AG09319 (cell line): ENCODE measurements at places on chromosomes 7 and 10.

GRCh38 chr7:23100697-23101096 is 4.9 kb upstream of the KLHL7 start:
- DNase-seq: no peak

- DNase-seq: no peak
These were observed 359.9 kb downstream of the GLRX3 start for GRCh38 chr10:130495891-130496636.

- no peak for DNase-seq
These were observed 102.4 kb downstream of the MDFIC start for GRCh38 chr7:115024276-115024675.

DNA sequence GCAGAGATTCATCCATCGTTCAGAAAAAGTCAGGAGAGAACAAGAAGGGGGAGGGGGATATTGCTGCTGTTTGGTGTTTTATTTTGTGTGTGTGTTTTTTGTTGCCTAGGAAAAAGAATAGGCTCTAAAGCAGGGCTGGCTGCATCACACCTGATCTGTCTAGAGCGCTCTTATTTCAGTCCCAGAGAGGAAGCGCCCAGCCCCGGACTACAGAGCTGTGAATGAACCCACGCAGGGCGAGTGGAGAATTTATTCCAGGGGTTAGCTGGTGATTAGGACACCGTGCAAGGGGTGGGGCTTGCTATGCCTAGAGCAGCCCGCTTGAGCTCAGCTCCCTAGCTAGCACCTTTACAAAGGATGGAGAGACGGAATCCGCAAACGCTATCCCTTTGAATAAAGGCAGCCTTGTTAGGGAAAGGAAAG is 621 bp upstream of the FAM13C start:
- no peak for DNase-seq

GRCh38 chr10:73874267-73875138 is at the start of gene CAMK2G:
Gene CAMK2G (minus strand): TSS chr10:73874555. CDS start chr10:73874461, 94 bp downstream.
- DNase-seq: peak; percentile 61

DNA sequence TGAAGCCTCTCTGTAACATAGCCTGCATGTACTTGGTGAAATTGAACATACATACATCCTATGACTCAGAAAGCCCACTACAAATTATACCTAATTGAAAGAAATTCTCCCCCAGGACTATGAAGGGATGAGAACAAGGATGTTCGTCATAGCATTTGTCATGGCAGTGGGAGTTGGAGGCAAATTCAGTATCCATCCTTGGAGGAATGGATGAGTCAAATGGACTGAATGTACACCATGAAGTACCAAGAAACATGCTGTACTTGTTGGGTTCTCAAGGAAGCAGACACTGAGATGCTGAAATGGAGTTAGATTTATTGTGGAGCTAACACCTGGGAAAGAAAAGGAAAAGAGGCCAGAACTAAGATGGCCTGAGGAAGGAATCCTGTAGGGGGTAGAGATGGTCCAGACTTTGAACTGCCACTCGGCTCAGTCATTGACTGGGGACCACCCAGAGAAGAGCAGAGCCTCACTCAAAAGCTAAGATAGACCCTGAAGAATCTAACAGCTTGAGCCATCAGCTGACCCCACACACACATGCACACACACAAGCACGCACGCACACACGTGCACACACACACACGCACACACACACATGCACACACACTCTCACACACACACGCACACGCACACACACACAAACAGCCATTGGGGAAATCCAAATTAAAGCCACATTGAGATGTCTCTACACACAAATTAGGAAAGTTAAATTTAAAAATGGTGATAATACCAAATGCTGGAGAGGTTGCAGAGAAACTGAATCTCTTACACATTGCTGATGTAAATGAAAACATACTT is 22.3 kb downstream of the AOC1 start:
- DNase-seq: no peak

DNA sequence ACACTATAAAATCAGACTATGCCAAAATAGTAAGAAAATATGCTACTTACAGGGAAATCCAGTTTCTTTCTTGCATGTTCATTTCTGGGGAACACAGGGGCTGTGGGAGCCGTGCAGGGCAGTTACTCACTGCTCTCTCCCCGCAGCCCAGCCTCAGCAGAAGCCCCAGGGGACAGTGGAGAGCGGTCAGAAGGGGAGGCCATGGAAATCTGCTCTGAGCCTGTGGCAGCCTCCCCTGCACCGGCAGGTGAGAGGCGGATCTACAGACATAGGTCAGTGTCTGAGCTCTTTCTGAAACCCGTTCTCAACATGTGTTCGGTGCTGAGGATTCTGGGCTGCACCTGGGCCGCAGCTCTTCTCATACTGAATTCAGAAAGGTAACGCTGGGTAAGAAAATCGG is 2.9 kb downstream of the ZNF511 start:
- no peak for DNase-seq

- DNase-seq: no peak
These were observed 136.6 kb upstream of the SHH start for GRCh38 chr7:155948845-155949244.

DNA sequence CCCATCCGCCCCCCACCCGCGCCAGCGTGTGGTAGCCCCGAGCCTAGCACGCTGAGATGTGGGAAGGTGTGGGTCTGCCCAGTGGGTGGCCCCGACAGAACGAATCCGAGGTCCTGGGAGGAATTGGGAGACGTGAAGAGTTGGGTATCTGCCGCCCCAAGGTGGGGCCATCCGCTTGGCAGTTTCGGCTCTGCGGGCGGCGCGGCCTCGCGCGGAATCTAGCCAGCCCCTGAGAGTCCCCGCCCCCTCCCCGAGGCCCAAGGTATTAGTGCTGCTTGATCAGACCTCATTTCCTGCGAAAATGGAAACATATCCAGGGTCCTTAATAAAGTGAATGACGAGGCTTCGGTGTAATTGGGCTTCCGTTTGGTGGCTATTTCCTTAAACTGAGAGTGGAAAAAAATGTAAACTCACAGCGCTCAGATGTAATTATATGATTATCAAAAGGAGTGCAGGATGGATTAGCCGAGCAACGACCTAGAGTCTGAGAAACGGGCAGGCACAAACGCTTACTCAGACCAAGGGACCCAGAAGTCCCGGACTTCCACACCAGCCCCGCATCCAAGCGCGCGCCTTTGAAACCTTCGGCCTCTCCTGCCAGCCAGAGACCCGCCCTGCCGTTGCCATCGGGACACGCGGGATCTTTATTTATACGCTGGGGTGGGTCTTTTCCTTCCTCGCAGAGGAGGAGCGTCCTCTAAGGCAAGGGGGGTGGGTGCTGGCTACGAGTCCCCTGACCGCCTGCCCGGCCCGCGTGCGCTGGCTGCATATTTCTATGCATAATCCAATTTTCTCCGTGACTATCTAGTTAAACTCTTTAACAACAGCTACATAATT is 12.8 kb downstream of the LBX1 start:
- DNase-seq: no peak

GRCh38 chr10:95485056-95485844 is 75.9 kb downstream of the SORBS1 start:
- DNase-seq: no peak

- no peak for DNase-seq
These were observed 218.0 kb upstream of the GALNT17 start for GRCh38 chr7:70913924-70914323.

- no peak for DNase-seq
These were observed 54.1 kb upstream of the NXPH1 start for GRCh38 chr7:8379264-8379663.
